Sciatic nerve (tissue), 2 donors: ENCODE measurements at places on chromosomes 4 and X. TPM values are rescaled to one million over a fixed set of nuclear protein-coding genes. Genes with fewer than 3 reads are reported as not detected.

MSANTD1 gene
- total RNA-seq, result 1.8 TPM

UGT2B15 gene
- not detected for total RNA-seq

POLN gene
- total RNA-seq, result 7.7 TPM

POU4F2 gene
- total RNA-seq, result not detected

TBX22 gene
- total RNA-seq, result not detected

RBM46 gene
- 0.58 TPM for total RNA-seq

HTR2C gene
- total RNA-seq, result 0.22 TPM

RHOXF2 gene
- total RNA-seq, result not detected
